ENCODE measurements at places on chromosomes 2 and 18. TPM values are rescaled to one million over a fixed set of nuclear protein-coding genes. Genes with fewer than 3 reads are reported as not detected.

Gene CNGA3
- total RNA-seq = not detected

Gene VSNL1
- total RNA-seq = not detected

Gene CD28
- total RNA-seq = not detected

Gene SIX2
- total RNA-seq = 130 TPM

Gene RAB6D
- not detected for total RNA-seq

Gene KIAA2012
- not detected for total RNA-seq

Gene AFTPH
- 7.5 TPM for total RNA-seq

Gene ASXL3
- not detected for total RNA-seq

Gene CDCA7
- 3.9 TPM for total RNA-seq

Gene MAB21L4
- total RNA-seq = not detected

Gene SLC9A4
- not detected for total RNA-seq

Gene TBR1
- total RNA-seq = not detected

Gene ASPRV1
- total RNA-seq = 0.78 TPM

Gene CRIM1
- 68.2 TPM for total RNA-seq

Gene STEAP3
- total RNA-seq = 3.1 TPM

Gene TMEM178A
- 1.0 TPM for total RNA-seq

Gene CLHC1
- total RNA-seq = 8.2 TPM

All from cardiac ventricle fibroblast (primary cell).